Fibroblast of skin of left quadriceps (primary cell): ENCODE measurements at places on chromosomes 3 and 15.

- no peak for DNase-seq
These were observed 72.8 kb upstream of the ICE2 start for GRCh38 chr15:60551781-60552161.

DNA sequence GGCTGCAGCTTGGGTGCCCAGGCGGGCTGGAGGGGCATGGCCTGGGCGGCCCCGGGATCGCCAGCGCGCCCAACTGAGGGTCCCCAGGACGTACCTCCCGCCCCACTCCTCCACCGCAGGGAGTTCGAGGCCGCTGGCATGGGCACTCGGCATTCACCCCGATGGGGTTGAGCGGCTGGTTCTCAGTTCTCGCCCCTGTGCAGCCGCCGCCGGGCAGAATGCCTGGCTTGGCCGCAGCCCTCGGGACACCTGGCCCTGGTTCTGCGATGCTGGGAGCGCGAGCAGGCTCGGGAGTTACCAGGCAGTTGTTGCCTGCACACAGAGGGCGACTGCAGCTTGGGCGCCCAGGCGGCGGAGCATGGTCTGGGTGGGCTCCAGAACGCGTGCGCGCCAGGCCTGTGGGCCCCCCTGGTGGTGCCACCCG is 121.4 kb downstream of the LMLN start:
- no peak for DNase-seq

GRCh38 chr3:172839679-172840078 is 89.2 kb downstream of the ECT2 start:
- DNase-seq: no peak

GRCh38 chr3:48847053-48847503 is 596 bp downstream of the PRKAR2A start:
- peak; percentile 32 for DNase-seq

- no peak for DNase-seq
These were observed 512.6 kb upstream of the PPP2R3A start for GRCh38 chr3:135452881-135453280.

DNA sequence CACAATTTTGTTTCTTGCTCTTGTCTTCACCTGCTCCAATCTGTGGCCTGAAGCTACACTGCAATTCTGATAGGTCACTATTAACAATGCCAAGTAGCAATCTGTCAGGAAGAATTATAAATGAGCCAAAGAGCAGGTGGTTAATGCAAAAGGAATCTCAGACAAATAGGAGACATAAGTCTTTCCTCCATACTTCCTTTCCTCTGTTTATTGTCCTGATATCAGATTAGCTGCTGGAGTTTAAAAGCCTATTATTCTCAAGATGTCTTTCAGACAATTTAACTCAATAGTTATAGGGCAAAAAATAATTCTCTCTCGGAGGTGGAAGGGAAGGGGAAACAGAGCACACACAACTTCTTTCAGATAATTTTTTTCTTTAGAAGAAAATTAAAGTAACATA is 491.6 kb downstream of the MFSD1 start:
- DNase-seq: no peak

- DNase-seq: no peak
These were observed 611 bp downstream of the CTDSPL2 start for GRCh38 chr15:44427756-44428724.

GRCh38 chr3:128554100-128554464 is 61.1 kb upstream of the GATA2 start:
- DNase-seq: no peak

DNA sequence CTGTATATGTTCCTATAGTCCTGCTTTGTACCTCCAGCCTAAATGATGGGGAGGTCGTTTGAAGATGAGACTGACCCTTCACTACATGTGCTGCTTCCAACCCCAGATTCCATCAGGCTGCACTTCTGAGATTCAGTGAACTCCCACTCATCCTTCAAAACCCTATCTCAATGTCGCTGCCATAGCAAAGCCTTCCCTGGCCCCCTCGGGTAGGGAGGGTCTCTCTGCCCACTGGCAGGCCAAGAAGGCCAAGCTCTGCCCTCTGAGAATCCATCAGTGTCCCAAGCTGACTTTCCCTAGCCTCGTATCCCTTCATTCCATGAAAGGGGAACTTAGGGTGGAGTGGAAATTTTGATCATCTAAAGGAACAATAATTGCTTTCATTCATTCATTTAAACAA is 35.4 kb downstream of the TPRA1 start:
- no peak for DNase-seq

GRCh38 chr15:92690395-92690794 is 34.8 kb upstream of the FAM174B start:
- DNase-seq: no peak

GRCh38 chr3:128994581-128995546 is 988 bp upstream of the CFAP92 start:
- no peak for DNase-seq

- DNase-seq: peak; percentile 86
These were observed 194.4 kb downstream of the ARRDC4 start for GRCh38 chr15:98154863-98155262.

DNA sequence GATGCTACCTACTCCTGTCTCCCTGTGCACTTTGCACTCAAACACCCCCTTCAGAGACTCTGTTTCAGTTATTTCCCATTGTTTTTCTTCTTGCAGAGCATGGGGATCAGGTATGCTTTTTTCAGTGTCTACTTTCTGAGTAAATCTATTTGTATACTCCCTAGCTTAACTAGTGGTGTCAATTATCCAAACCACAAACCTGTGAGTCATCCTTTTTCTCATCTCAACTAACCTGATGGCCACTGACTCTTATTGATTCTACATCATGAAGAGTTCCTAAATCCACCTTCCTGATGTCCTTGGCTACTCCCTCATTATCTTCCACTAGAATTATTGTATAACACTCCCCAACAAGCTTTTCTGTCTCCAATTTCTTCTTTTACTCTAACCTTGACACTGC is 68.0 kb downstream of the DIPK2A start:
- no peak for DNase-seq

DNA sequence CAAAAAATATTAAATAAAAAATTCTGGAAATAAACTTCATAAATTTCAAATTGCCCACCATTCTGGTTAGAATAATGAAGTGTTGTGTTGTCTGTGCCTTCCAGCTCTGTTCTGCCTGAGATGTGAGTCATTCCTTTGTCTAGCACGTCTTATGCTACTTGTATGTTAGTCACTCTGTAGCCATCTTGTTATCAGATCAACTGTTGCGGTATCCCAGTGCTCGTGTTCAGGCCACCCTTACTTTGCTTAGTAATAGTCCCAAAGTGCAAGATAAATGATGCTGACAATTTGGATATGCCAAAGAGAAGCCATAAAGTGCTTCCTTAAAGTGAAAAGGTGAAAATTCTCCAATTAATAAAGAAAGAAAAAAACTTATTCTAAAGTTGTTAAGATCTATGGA is 527.5 kb downstream of the NAALADL2 start:
- no peak for DNase-seq

- DNase-seq: peak; percentile 32
These were observed 50.3 kb upstream of the DPH6 start for GRCh38 chr15:35596285-35596684.

- peak; percentile 32 for DNase-seq
These were observed 31.5 kb downstream of the KCNAB1 start for GRCh38 chr3:156151824-156152428.

- DNase-seq: no peak
These were observed 265.6 kb upstream of the THBS1 start for GRCh38 chr15:39315206-39315850.

- DNase-seq: no peak
These were observed 563.5 kb downstream of the EDEM1 start for GRCh38 chr3:5750874-5751640.

DNA sequence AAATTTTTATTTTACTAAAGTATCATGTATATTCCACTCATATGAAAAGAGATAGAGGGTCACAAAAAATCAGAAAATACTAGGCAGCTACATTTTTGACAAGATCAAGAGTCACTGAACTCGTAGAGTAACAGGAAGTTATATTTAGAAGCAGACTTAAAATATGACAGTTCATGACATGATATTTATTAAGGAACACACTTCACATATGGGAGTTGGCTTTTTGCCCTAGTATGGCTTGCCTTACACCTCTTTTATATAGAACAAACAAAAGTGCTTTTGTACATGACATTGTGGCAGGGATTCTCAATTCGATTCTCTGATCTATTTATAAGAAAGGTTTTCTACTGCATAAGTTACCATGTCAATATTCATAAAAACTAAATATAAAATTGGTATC is 80.1 kb upstream of the GBE1 start:
- no peak for DNase-seq

DNA sequence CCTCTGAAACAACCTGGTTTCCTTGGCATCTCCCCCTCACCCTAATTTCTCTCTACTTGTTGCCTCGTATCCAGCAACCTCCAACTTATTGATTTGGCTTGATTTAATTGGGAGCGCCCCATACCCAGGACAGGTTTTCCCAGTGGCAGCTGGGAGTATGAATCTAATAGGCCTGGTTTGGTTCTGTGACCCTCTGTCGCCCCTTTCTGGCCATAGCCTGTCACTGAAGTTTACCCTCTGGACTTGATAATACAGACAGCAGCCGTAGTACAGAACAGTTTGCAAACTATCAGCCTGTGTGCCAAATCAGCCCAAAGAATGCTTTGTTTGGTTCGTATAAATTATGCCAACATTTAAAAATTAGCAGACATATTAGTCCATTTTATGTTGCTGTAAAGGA is 525.1 kb upstream of the GOLIM4 start:
- DNase-seq: no peak

DNA sequence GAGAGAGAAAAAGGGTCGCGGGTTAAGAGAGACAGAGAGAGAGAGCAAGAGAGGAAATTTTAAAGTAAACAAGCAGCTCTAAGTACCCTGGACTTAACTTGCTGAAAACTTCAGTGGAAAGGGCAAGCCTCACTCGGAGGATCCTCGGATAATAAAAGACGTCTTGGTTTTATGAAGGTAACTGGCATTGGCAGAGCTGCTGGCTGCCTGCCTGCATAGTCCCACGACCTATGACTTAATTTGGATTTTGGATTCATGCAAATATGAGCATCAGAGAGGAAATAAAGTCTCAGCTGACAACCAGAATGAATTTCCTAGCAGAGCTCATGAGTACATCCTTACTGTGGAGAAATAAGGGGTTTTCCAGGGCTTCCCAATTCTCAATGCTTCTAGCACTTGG is 95.1 kb upstream of the PDZRN3 start:
- DNase-seq: no peak

- no peak for DNase-seq
These were observed 40.3 kb upstream of the TSEN2 start for GRCh38 chr3:12443781-12444522.

GRCh38 chr15:82135638-82136037 is 89.8 kb upstream of the MEX3B start:
- DNase-seq: no peak

GRCh38 chr3:58496206-58496857 is 4.4 kb downstream of the KCTD6 start:
- DNase-seq: no peak

DNA sequence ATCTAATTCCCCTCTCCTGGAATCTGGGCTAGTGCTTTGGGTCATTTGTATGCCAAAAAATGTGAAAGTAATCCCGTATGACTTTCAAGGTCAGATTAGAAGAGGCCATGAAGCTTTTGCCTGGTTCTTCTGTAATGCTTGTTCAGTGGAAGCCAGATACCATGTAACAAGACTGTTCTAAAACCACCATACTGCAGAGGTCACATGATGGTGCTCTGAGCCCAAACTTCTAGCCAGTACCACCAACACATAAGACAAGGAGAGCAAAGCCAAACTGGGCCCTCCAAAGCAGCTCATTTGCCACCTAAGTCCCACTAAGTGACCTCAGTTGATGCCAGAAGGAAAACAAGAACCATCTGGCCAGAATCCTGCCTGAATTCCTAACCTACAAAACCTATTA is 64.3 kb upstream of the MELTF start:
- no peak for DNase-seq

GRCh38 chr3:135779590-135780235 is 185.8 kb upstream of the PPP2R3A start:
- no peak for DNase-seq

DNA sequence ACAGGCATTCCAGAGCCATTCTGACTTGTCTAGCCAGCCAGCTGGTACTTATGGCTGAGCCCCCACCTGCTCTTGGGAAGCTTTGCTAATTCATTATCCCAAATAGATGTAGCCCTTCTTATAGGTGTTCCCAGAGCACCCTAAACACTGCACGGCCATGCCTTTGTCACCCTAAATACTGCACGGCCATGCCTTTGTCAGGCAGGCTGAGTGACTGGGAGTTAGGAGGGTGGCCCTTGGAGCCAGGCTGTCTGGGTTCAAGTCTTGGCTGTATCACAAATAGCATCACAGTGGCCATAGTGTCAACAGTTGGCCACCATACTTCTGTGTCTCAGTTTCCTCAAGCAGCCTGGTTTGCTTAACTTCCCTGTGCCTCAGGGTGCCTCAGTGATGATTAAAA is 292.3 kb downstream of the ADAMTS17 start:
- DNase-seq: no peak

DNA sequence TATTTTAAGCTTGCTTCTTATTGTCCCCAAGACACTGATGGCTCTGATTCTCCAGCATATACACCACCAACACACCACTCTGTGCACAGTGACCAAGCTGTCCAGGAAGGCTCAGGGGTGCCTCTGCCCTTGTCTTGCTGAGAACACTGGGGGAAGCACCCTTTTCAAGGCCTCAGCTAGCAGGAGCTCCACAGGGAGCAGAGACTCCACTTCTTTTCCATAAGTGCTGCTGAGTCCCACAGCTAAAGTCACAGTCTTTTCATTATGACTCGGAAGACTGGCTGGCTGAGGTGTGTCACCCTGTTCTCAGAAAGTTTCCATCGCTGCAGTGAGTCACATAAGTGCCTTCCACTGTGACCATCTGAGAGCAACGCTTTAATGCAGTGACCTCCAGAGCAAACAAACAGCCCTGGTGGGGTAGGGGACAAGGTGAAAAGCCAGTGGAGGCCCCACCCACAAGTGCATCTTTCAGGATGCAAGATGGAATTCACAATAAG is 226.9 kb upstream of the CHRNA7 start:
- no peak for DNase-seq

GRCh38 chr3:105747060-105747541 is 121.7 kb downstream of the CBLB start:
- DNase-seq: peak; percentile 30

DNA sequence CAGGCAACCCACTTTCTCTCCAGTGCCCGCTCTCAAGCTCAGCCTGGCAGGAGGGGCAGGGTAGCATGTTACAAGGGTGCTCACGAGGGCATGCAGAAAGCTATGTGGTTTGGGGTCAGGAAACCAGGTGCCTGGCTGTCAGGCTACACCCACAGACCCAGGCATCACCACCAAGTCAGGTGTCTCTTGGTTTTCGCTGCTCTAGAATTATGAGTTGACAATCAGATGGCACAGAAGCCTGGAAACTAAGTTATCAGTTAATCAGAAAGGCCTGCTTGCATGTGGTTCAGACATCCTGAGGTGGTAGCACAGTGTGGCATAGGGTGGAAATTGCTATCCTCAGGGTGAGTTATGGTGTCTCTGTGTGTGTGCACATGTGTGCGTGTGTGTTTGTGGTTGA is 16.2 kb upstream of the CCR9 start:
- no peak for DNase-seq

GRCh38 chr15:25325187-25325586 is 113.6 kb downstream of the UBE3A start:
- no peak for DNase-seq
